ENCODE measurements at places on chromosomes 1 and 21. TPM values are rescaled to one million over a fixed set of nuclear protein-coding genes. Genes with fewer than 3 reads are reported as not detected.

GRCh38 chr1:167756730-167757405 lies 35.1 kb downstream of the MPZL1 start:
- DNase-seq, result peak; percentile 63

GRCh38 chr1:29719253-29719652 lies 482.9 kb downstream of the PTPRU start:
- peak; percentile 19 for DNase-seq

DNA sequence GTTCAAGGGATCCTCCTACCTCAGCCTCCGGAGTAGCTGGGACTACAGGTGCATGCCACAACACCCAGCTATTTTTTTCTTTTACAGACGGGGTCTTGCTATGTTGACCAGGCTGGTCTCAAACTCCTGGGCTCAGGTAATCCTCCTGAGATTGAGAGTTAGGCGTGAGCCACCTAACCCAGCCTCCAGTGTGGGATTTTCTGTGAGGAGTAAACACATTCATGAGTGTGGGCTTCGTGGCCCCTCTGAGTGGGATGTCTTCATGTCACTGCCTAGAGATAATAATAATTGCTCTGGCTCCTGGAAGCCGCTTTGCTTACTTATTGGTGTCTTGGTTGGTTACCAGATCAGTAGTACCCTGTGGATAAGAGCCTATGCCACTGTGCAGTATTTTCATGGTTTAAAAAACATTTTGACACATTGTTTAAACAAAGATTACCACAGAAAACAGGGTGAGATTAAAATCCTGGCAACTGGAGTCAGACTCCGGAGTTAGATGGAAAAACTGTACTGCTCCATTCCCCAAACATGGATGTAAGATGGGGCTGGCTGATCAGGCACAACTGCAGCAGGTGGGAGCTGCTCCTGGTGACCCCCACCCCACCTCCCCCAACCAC lies 159.1 kb upstream of the RAB4A start:
- peak; percentile 2 for DNase-seq

- DNase-seq, result peak; percentile 100
Observed at GRCh38 chr1:117093091-117093534, 28.4 kb downstream of the TRIM45 start.

DNA sequence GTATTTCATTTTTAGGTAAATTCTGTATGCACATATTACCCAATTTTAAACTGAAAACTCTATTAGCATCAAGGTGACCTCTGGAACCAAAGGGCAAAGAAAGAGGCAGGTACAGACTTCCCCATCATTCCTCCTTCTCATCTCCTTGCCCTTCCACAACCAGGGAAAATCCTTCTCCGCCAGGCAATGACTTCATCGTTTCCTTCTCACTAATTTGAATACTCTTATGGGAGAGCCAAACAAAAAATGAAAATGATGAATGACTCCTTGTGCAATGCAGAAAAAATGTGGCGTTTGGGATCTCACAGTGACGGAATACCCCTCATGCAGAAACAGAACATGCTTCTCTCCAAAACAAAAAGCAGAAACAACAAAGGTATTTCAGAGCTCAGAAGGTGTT lies 83.7 kb downstream of the HLCS start:
- DNase-seq, result peak; percentile 5

- DNase-seq, result no peak
Observed at GRCh38 chr1:226981838-226982237, 41.7 kb downstream of the COQ8A start.

DNA sequence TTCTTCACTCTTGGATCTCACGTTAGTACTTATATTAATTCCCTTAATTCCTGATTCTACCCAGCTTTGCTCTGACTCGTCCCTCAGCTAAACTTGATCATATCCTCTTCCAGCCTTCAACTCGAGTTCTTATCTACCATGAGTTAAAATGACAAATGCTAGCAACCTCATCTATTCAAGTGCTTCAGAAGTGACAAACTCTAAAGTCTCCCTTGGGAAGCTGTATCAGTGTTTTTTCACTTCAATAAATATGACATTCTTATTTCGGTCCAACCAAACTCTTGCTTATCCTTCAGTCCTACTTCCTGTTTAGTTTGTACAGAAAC lies 75.3 kb downstream of the FOXJ3 start:
- peak; percentile 42 for DNase-seq

DNA sequence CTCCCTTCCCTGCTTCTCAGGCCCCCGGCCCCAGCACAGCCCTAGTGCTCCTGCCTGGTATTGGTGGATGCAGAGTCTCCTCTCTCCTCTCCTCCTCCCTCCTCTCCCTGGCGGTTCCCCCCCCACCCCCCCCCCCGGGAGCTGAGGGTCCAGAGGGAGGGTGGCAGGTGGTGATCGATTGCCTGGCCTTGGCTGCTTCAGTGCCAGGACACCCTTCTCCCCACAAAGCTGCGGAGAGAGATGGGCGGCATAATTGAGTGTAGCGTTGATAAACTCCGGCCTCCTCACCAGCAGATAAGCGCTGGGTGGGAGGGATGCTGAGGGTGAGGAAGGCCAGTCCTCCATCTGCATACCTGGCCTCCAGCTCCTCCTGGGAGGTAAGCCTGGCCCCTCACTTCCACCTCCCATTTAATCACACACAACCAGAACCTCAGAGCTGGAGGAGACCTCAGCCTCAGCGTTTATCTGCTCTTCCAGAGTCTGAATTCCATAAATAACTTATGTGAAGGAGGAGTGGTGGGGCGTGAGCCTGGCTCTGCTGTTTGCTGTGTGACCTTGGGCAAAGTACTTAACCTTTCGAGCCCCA lies 60.8 kb downstream of the LRRN2 start:
- DNase-seq, result no peak

DNA sequence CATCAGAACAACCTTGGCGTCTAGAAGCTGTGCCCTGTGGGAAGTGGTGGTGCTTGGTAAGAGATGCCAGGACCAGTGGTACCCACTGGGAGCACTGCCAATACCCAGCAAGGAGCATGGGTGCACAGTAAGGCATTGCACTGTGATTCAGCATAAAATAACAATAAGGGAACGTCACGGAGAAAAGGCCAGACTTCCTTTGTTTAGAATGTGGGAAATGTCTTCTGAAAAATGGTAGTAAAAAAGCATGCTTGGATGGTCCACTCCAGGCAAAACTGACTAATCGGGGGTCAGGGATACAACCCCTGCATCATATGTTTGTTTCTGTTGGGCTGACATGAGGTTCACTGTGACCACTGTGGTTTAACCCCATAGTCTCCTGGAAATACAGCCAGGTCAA lies 14.7 kb downstream of the METTL18 start:
- peak; percentile 70 for DNase-seq

DNA sequence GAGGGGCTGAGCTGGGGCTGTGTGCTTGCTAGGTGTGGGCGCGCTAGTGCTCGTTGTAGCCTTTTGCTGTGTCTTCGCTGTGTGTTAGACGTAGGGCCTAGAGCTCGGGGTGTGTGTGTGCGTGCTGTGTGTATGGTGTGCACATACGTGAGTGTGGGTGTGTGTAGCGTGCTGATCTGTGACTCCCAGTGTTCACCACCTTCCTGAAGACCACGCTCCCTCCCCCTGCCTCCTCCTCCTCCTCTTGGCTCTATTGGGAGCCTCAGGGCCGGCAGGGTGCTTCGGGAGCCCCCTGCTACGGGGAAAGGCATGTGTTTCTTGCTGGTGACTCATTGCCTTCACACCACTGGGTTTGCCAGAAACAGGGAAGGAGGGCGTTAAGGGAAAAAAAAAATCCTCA lies 9.4 kb upstream of the KCNC4 start:
- peak; percentile 47 for DNase-seq

DNA sequence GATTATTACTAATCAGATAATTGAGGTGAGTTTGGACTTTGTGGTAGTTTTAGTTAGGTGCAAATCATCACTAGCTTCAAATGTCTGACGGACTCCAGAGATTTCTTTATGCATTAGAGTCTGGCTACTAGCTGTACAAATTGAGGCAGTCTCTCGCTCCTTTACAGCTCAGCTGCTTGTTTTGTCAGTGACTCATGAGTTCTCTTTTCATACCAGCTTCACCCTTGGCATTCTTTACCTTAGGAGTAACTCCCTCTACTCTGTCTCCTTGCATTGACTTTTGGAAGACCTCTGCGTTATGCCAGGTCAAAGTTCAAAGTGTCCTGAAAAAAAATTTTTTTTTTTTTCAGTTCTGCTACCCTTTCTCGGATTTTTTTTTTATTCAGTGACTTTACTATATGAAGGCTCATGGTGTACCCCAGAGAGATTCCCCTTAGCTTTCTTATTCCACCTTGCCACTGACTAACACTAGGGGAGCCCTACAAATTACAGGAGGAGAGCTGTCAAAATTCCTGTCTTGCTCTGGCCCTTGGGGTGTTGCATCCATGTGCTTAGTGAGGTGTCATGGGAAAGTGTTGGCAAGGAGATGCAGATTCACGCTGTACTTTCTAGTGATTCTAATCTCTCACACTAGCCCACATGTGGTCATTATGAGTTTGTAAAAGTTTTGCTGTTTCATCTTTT lies 576.6 kb downstream of the ADGRL2 start:
- DNase-seq, result no peak

- DNase-seq, result no peak
Observed at GRCh38 chr21:36985751-36986594, 19.5 kb upstream of the HLCS start.

GRCh38 chr1:115976062-115976920 lies at the start of gene SLC22A15:
Gene SLC22A15 (plus strand): TSS chr1:115976513. CDS start chr1:115976628, 115 bp downstream.
- DNase-seq, result no peak

DNA sequence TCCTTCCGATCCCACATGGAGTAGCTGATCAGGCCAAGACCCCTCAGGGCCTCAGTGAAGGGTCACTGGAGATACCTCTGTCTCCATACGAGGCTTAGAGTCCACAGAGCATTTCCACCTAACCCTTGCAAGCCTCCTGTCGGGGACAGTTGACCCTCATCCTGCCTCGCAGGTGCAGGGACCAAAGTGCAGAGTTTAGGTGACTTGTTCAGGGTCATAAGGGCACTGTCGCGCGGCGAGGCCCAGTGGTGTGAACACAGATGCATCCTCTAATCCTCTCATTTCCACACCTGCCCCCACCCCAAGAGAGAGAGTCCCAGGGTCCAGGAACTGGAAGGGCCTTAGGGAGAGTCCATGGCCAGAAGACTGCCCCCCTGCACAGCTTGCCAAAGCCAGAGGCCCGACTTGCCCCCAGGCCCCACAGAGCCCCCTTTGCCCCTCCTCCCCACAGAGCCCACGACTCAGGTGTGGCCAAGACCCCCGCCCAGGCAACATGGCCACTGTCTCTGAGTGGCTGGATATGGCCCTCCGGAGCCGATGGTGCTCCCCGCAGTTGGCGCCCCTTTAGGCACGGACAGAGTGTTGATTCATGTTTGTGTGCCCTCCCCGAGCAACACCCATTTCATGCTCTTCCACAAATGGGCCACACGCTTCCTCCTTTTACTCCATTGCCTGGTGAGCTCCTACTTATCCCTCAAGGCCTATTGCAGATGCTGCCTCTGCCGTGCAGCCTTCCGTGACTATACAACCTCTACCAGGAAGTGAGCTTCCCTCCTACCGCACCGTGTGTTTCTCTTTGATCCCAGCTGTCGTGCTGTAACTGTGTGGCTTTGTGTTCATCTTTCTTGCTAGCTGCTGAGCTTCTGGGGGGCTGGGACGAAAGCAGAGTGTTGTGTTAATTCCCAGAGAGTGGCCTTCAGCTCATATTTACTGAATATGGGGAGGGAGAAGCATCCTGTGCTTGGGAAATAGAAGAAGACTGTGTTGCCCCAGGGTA lies 1.7 kb downstream of the TRPM2 start:
- no peak for DNase-seq

DNA sequence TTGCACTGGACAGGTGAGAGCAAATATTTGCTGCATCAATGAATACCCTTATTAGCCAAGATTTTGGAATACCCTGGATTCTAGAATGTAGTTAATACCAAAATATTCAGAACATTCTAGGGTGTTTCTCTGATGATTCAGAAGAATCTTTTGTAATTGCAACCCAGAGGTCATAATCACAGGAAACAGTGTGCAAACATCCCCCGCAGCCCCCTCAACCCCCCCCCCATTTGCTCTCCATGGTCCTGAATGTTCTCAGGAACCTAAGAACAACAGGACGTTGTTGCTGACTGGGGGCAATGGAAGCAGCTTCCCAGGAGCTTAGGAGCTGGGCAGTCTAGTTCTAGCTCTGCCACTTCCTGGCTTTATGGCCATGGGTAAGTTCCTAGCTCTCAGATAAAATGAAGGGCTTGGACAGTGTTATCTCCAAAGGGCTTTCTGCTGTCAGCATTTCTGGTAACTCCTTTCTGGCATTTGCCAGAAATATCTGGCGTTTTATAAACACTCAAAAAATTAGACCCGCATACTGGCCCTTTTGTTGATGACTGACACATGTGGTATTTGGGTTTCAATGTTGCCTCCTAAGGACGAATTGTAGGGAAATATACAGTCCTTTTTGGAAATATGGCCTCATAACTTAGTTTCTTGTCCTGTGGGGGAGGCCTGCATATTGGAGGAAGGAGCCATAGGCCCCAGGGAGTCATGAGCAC lies 178.6 kb downstream of the RRAGC start:
- DNase-seq, result no peak

DNA sequence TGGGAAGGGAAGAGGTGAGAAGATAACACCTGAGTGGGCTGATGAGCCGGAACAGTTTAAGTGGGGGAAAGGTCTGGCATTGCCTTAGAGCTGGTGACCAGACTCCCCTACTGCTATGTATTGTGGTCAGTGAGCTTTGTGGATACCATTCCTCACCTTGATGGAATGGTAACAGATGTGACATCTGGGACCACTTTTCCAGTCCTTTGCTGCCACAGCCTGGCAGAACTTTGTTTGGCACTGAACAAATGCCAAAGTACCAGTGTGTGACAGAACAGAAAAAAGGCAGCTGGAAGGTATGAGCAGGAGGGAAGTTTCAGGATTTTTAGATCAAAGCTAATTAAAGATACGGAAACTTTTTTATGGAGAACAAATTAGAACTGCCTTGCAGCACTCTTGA lies 6.2 kb downstream of the MED8 start:
- DNase-seq, result no peak

DNA sequence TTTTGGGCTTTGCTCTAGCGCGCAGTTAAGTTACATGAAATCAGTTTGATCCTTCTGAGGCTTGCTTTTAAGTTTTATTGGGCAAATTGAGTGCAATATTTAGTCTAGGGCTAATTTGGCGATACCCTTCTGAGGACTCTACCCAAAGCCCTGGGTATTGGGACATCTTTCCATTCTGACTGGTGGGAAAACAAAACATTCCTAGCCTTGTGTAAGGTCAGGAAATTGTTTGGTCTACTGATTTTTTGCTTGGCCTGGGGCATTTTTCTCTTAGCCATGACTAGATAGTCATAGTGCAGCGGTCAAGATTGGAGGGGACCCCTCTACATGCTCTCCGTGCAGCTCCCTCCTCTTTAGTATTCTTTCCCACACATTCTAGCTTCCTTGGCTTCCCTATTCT lies 189.6 kb upstream of the PTGFR start:
- no peak for DNase-seq

- DNase-seq, result peak; percentile 54
Observed at GRCh38 chr1:63915121-63915520, 141.3 kb downstream of the ROR1 start.

LRRC8D gene
- total RNA-seq, result 34.7 TPM

CLIC6 gene
- not detected for total RNA-seq

MAN1C1 gene
- 2.5 TPM for total RNA-seq

TRIM67 gene
- total RNA-seq, result not detected

TTC34 gene
- under 0.01 TPM for total RNA-seq

AMY1C gene
- total RNA-seq, result not detected

TNFRSF9 gene
- 0.72 TPM for total RNA-seq

OR6N1 gene
- not detected for total RNA-seq

S100A3 gene
- total RNA-seq, result 2.9 TPM

RGS7 gene
- 0.72 TPM for total RNA-seq

Data from IMR-90 (cell line).